Vagina (tissue), 2 donors: ENCODE measurements at places on chromosomes 12 and 14. TPM values are rescaled to one million over a fixed set of nuclear protein-coding genes. Genes with fewer than 3 reads are reported as not detected.
A peak's percentile ranks its signal among the peaks of the same experiment; 100 is the strongest.

- DNase-seq = no peak
Measured at GRCh38 chr12:1738446-1738845, 47.6 kb downstream of the ADIPOR2 start.

GRCh38 chr14:105659935-105660527, 133.6 kb downstream of the TMEM121 start:
- no peak for DNase-seq

DNA sequence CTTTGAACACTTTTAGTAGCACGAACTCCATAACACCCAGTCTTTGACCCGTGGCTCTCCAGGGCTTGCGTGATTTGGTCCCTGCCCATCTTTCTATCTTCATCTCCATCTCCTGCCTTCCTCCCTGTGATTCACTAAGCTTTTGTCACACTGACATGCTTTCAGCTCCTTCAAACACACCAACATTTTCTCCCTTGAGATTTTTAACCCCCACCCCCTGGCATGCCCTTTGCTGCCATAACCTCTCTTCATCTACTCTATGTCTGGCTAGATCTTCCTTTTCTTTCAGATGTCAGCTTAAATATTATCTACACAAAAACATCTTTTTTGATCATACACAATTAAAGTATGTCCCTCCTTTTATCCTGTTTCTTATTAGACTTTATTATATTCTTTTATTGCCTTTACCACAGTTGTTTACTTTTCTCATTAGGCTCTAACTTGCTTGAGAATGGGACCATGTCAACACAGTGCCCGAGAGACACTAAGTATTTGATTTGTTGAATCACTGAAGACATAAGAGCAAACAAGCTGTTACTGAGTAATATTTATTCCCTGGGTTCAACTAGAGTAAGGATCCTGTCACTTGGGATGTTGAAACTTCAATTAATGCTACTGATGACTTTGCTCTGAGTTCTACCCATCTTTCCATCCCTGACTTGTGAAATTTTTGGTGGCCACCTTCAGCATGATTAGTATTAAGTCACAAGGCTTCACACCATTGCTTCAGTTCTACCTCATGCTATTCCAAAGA, 387.3 kb downstream of the LRIG3 start:
- no peak for DNase-seq

DNA sequence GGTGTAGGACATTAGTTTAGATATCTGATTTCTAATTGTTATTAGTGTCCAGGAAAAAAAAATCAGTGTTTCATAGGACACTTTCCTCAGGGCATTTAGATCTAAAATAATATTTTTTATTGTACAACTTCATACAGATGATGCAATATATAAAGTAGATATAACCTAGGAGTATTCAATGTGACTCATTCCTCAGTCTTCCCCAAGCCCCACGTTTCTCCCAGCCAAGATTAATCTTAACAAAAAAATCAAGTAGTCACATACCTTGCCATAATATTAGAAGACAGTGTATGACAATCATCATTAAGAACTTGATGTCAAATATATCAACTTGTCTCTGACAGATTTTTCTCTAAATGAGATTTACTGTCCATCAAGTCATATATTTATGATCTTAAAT, 37.1 kb downstream of the PPFIA2 start:
- no peak for DNase-seq

- DNase-seq = no peak
Measured at GRCh38 chr12:93322784-93323183, 54.9 kb upstream of the NUDT4 start.

DNA sequence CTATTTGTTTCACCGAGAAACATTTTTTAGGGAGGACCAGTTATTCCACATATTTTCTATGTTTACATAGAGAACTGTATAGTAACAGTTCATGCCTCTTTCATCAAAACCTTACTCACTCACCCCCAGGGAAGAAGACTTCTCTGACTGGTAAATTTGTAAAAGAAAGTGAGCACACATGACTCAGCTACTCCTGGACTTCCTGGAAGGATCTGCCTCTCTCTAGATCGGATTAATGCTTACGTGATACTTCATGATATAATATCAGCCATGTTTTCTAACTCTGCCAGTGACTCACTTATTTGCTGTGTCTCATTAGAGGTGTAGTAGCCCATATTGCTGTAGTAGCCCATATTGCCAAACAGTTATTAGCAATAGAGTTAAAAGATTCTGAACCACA, 494.3 kb upstream of the ATXN7L3B start:
- no peak for DNase-seq

DNA sequence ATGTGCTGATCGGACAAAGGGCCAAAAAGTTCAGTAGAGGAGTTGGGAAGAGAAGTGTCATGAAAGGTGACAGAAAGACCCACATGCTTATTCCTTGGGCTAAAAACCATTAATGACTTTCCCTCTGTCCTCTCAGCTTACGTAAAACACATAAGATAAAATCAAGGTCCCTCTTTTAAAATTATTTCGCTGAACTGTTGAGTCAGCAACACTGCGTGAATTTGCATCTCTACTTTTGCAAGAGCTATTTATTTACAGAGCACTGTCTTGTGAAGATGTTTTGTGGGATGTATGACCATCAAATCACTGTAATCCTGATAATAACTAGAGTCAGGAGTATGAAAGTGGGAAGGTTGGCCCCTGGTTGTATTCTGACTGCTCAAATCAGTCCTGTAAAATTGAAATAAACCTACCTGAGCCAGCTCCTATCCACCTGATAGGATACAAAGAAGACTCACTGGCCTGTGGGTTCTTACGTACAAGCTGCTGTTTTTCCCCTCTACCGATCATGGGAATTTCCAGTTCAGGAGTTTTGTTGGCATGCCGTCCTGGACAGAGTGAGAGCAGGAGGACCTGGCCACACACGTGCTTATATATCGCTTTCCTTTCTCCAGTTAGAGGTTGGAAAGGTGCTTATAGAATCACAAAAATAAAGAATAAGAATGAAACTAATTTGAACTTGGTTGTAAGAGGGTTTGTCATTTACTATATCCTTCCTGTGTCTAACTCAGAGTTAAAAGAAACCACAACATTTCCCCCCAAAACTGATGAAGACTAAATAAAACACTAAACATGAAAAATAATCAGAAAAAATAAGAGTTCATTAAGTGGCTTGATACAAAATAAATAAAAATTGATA, 42.9 kb downstream of the IFNG-AS1 start:
- no peak for DNase-seq

DNA sequence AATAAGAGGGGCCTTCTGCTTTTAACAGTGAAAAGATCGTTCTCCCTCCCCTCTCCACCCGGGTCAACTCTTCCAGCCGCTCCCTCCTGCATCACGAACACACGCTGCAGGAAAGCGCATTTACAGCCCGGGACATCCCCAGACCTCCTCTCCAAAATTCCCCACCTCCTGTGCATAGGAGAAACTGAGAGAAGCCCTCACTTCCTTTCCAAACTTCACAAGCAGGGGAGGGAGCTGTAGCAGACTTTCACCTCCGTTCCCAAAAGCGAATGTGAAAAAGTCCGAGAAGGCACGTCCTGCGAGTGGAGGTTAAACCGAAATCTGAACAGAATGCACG, 513 bp downstream of the BCAT1 start:
- DNase-seq = no peak

DNA sequence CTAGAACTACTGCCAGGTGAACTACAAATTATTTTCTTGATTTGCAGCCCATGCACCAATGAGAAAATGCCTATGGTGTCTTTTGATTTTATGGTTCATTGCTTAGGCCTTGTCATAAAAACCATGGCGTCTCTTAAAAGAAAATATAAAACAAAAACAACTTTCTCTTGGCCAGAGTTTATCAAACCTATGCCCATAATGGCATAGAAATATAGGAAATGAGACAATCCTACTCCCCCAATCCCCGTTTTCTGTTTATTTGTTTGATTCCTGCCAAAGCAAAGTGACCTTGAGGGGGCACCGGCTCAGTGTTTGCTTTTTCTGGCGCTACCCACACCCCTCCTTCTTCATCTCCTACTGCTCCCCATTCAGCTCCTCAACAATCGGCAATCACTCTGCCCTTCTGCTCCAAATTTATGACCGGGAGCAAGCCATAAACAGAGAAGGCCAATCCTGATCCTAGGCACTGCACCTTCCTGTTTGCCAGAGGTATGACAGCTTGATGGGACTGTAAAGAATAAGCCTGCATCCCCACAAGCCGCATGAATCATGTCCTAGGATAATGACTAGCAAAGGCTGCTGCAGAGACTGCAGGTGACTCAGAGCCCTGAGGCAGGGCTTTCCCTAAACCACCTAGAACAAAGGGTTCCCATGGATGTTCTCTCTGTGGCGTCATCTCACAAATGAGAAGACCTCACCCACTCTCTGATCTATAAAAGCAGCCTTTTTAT, 874.9 kb downstream of the NRXN3 start:
- DNase-seq = no peak

DNA sequence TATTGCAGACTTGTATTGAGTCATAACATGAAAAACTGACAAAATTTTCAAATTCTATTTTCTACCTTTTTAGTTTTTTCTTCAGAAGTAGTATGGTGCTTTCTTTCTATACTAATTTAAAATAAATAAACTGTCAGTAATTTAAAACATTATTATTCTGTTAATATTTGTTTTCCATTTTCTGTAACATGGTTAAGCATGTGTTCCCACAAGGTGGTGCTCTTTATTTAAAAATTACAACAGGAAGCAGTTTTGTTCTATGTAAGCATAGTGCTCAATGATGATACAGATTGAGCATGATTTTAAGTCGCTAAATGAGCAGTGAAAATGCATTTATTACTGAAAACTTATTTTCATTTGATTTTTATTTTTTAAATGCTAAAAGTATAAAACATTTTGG, 114.6 kb downstream of the PPFIA2 start:
- no peak for DNase-seq

GRCh38 chr12:1499351-1499750, 95.0 kb downstream of the FBXL14 start:
- DNase-seq = no peak

- no peak for DNase-seq
Measured at GRCh38 chr14:74571901-74572725, 39.9 kb downstream of the LTBP2 start.

DNA sequence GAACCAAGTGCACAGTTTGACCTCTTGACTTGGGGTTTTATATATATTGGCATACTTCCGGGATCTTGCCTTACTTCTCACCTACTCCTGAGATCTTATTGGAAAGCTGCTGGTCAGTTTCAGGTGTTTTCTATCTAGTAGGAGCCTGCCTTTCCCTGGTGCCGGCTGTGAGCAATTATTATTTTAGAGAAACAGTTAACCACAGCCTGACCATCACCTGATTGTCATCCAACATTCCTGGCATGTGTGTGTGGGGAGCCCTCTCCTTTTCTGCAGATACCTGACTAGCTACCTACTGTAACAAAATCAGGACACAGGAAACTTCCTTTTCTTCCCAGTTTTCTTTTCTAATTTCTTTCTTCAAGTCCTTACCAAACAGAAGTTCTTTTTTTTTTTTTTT, 220.4 kb downstream of the ATP23 start:
- DNase-seq = no peak

DNA sequence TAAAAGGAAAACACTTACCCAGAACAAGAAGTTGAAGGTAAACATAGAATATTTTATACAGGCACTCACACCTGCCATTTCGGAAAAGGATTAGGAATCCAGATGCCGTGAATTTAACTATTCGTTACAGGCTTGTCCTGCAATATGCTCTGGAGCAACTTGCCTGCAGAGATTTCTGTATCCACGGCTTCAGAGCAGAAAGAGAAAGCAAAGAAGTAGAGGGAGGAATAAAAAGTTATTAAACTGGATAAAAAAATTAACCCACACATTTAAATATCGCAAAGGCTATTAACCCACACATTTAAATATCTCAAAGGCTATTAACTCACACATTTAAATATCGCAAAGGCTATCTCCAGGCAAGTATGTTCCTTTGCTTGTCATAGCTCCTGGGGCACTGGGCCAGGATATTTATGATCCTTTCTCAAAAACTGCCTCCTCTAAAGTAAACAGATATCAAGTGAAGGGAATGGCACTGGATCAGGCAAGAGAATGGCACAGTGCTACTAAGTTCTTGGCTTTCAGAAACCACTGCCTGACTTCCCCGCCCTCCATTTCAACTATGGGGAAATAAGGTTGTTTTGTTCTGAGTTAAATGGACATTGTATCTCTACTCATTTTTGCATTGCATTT, at the start of gene TSPAN8:
Gene TSPAN8 (minus strand): TSS at position 399 of the 633 bp plus-strand sequence. CDS start 321 bp downstream, at position 78.
- DNase-seq = no peak

GRCh38 chr12:80807640-80808288, 91.1 kb downstream of the MYF5 start:
- no peak for DNase-seq

DNA sequence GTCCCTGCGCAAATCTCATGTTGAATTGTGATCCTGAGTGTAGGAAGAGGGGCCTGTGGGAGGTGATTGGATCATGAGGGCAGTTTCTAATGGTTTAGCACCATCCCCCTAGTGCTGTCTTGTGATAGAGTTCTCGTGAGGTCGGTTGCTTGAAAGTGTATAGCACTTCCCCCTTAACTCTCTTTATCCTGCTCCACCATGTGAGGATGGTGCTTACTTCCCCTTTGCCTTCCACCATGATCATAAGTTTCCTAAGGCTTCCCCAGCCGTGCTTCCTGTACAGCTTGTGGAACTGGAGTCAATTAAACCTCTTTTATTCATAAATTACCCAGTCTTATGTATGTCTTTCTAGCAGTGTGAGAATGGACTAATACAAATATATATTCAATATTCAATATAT, 303.7 kb upstream of the SEL1L start:
- no peak for DNase-seq

- no peak for DNase-seq
Measured at GRCh38 chr14:58131386-58131785, 20.6 kb downstream of the ARMH4 start.

DNA sequence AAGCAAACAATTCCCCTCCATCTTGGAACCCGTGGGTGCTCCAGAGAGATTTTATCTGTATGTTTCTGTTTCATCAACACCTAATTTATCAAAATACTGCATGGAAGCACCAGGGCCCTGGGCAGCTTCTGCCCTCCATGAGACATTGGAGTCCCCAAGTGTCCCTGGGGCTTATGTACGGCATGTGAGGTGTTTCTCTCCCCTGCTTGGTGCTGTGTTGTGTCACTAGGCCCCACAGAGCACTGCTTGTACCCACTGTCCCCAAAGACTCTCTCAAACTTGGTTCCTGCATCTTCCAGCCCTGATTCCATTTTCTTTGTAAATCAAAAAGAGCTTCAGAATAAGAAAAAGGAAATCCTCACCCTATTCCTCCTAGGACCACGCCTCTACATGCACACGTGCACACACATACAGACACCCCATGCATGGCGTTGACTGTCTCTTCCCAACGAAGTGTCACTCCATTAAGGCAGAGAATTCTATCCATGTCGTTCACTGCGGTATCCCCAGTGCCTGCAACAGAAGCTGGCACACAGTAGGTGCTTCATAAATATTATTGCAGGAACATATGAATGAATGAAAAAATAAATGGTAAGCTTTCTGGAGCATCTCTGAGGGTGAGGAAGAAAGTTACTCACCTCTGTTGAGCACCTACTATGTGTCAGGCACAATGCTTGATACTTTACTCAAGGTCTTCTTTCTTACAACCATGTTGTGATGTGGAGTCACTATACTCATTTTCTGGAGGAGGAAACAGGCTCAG, 191.6 kb downstream of the DICER1 start:
- DNase-seq = peak; percentile 25

Gene APOF
- total RNA-seq = not detected

Gene SDR9C7
- total RNA-seq = 11.0 TPM

Gene ALX1
- total RNA-seq = 2.0 TPM

Gene ACOT2
- total RNA-seq = 48.1 TPM

Gene RTL1
- total RNA-seq = not detected

Gene PTPN21
- total RNA-seq = 15.2 TPM

Gene NANOG
- 13.3 TPM for total RNA-seq

Gene KRT82
- not detected for total RNA-seq

Gene IRAK3
- total RNA-seq = 23.1 TPM

Gene ABCB9
- total RNA-seq = 4.2 TPM

Gene CYP27B1
- 1.7 TPM for total RNA-seq
